ENCODE measurements at places on chromosomes 3 and 15.

- no peak for DNase-seq
Measured at GRCh38 chr3:60154011-60154410, 1097.2 kb downstream of the FHIT start.

GRCh38 chr3:40713795-40714194 lies 189.0 kb downstream of the ZNF621 start:
- DNase-seq = no peak

DNA sequence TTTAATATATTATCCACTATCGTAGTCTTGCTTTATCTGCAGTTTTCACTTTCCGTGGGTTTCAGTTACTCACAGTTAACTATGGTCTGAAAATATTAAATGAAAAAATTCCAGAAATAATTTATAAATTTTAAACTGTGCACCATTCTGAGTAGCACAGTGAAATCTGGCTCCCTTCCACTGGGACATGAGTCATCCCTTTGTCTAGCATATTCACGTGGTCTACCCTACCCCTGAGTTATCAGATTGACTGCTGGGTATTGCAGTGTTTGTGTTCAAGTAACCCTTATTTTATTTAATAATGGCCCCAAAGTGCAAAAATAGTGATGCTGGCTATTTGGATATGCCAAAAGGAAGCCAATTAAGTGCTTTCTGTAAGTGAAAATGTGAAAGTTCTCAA lies 539.5 kb upstream of the AGTR1 start:
- no peak for DNase-seq

GRCh38 chr15:101805605-101806345 lies 2.5 kb downstream of the OR4F6 start:
- no peak for DNase-seq

- DNase-seq = no peak
Measured at GRCh38 chr3:79056498-79056897, 711.3 kb downstream of the ROBO1 start.

- DNase-seq = no peak
Measured at GRCh38 chr15:63880744-63881143, 47.0 kb upstream of the HERC1 start.
